SW 1271 (cell line): ENCODE measurements at places on chromosomes 2 and 18.
A peak's percentile ranks its signal among the peaks of the same experiment; 100 is the strongest.

DNA sequence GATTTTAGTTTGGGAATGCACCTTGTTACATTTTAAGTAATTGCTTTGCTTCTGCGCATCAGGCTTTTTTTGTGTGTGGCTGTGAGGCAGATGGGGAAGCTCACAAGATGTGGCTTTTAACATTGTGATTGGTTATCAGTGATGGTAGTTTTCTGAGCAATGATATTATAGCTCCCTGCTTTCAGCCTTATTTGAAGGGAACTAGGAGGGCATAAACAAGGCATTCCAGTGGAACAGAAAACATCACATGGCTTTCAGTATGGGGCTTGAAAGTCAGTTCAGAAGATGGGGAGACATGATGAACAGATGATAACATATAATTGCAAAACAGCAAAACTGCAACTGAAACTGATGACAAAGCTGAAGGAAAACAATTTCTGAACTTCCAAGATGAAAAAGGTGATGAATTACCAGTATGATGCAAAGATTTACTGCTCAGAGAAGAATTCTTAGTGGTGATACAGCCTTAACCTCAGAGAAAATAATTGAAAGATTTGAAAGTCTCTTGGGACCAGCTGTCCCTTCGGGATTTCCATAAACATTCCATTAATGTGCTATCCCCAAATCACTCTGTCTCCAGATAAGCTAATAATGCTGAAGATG lies 439.7 kb downstream of the RND3 start:
- DNase-seq: no peak

GRCh38 chr2:62402156-62402555 lies 103.8 kb downstream of the TMEM17 start:
- no peak for DNase-seq

- no peak for DNase-seq
Measured at GRCh38 chr2:24512831-24513230, 21.8 kb downstream of the NCOA1 start.

DNA sequence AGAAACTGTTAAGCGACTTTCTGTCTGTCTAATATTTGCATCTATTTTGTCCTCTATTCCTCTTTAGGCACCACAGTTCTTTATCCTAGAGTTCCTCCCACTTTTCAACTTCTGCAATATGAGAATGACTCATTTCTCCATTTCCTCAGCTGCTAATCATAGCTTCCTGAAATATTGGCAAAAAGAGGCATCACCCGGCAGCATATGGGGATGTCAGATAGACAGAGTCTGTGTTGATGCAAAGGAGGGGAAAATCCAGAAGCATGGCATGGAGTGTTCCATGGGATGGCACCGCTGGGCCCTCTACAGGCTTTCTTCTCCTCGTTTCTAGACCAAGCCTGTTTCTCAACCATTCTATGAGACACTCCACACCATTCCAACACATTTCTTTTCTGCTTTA lies 93.4 kb downstream of the DOCK10 start:
- DNase-seq: no peak

- DNase-seq: no peak
Measured at GRCh38 chr2:8002765-8003393, 679.0 kb upstream of the ID2 start.

DNA sequence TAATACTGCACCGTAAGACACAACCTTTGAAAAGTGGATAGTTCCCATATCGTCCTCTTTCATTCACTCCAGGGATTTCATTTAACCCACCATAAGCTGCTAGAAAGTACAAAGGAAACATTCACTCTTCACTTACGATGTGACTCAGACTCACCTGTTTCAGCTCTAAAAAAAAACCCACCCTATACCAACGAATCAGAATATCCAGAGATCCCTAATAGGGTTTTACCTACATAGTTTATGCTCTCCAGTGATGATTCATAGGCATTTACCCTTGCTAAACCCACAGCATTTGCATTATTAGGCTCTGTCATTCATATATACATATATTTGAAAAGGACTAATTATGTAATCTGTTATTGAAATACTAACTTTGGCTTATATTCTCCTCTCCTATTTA lies 60.2 kb downstream of the PRPF40A start:
- no peak for DNase-seq

GRCh38 chr2:211367711-211368110 lies 811.3 kb downstream of the CPS1 start:
- DNase-seq: no peak

- no peak for DNase-seq
Measured at GRCh38 chr2:70340075-70340474, 38.2 kb upstream of the FAM136A start.

- no peak for DNase-seq
Measured at GRCh38 chr2:27710640-27711430, 47.1 kb downstream of the SLC4A1AP start.

- DNase-seq: no peak
Measured at GRCh38 chr2:179677077-179677688, 184.2 kb downstream of the ZNF385B start.

DNA sequence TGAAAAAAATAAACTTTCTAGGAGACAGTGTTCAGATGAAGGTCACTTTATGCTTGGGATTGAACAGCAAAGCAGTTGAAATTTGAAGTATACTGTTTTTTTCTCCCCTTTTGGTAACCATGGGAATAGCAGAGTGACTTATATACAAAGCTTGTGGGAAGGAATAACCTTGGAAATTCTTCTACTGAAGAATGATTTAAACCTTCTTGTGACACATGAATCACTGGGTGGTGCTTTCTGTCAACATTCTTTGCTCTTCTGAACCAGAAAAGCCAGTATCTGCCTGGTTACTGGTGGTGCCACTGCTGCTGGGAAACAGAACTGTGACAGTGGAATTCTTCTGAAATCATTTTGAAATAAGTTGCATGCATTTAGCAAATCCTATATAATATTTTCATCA lies 39.4 kb upstream of the RND3 start:
- peak; percentile 69 for DNase-seq

DNA sequence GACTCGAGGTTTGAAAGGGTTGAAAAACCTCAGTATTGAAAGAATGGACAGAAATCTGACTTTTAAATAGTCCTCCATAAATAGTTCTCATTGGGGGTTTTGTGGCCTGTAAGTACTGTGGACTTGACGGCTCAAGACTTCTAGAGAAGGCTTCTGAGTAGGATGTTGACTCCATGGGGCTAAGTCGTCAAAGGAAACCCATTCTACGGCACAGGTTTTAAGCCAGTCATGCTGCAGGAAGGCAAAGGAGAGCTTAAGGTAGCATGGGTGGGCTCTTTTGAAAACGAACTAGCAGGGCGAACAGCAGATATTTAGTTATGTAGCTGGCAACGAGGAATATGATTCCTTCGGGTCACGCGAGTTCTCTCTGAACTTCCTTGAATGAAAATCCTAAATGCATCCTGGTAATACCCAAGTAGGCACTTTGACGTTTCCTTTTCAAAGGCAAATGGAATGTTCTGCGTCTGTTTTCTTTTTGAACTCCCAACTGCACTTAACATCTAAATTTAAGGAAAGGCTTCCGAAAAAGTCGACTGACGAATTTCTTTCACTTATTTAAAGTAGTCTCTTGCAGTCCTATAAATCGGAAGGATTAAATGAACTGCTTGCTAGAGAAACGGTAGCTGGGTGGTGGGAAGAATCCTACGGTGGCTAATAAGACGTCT lies 1.1 kb upstream of the NEDD4L start:
- no peak for DNase-seq

DNA sequence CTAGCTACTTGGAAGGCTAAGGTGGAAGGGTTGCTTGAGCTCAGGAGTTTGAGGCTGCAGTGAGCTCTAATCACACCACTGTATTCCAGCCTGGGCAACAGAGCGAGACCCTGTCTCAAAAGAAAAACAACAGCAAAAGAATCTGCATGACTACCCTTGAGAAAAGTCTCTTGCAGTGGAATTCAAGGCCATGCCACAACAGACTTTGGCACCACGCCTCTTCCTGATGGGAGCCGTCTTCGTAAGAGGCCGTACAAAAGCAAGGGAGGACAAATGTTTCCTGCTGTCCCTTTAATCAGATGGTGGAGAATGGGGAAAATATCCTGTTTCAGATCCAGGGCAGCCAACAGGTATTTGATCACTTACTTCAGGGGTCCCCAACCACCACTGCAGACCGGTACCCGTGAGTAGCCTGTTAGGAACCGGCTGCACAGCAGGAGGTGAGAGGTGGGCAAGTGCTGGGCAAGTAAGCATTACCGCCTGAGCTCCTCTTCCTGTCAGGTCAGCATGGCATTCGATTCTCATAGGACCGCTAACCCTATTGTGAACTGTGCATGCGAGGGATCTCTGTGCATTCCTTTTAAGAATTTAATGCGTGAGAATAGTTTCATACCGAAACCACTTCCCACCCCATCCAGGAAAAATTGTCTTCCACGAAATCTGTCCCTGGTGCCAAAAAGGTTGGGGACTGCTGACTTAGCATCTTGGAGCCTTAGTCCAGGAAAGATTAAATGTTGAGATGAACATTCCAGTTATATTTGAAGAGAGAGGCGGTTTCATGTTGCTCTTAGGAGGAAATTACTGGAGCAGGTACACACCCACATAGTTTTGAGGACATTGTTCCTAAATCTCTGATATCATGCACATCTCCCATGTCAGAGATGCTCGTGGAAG lies 94.4 kb upstream of the XPO1 start:
- DNase-seq: no peak

- DNase-seq: no peak
Measured at GRCh38 chr2:120994301-120994995, 258.8 kb downstream of the GLI2 start.
